GM23338 (cell line): ENCODE measurements at places on chromosomes 16 and 17.

DNA sequence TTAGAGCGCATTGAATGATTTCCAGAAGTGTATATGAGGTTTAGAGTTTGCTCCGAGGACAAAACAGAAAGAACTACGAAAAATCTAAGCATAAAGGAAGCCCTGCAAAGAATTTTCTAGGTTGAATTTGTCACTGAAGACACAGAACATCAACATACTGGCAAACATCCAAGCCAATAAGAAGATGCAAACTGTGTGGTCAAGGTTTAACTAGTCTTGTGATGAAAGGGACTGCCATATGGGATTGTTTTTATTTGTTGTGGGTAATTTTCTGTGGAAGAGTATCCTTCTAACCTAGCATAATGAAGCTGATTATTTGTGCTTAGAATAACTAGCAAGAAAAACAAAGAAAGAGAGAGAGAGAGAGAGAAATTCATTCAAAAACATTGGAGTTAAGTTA, 492.0 kb upstream of the ERCC4 start:
- no peak for DNase-seq

DNA sequence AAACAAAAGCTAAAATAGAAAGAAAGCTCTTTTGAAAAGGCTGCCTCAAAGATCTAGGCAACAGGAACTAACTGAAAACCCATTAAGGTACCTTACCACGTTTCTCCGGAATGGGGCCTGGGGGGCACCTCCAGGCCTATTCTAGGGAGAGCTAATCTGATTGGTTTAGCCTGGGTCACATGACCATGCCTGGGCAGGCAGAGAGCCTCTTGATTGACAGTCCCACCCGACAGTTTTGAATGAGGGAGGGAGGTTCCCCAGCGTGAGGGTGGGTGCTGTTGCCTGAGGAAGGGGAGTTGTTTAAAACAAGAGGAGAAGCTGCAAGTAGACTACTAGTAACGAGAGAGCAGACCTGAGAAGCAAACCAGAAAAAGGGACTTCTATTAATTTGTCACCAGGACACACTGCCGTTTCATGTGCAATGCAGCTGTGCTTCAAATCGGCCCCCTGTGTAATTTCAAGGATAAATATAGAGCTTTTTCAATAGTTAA, 143.4 kb upstream of the HS3ST2 start:
- DNase-seq, result peak; percentile 95

GRCh38 chr16:8674413-8675022, at the start of gene ABAT:
TSS of gene ABAT (plus strand) at chr16:8674617. CDS start at chr16:8735740, 61,123 bp downstream.
- DNase-seq, result peak; percentile 91

GRCh38 chr17:61927208-61928100, at the start of gene INTS2:
TSS of gene INTS2 (minus strand) at chr17:61927982. CDS start at chr17:61926644, 1,338 bp downstream.
- DNase-seq, result peak; percentile 95

GRCh38 chr17:8142887-8143580, 9.2 kb downstream of the PER1 start:
- DNase-seq, result no peak

- DNase-seq, result no peak
Observed at GRCh38 chr17:6997171-6997570, 1.3 kb downstream of the ALOX12 start.

DNA sequence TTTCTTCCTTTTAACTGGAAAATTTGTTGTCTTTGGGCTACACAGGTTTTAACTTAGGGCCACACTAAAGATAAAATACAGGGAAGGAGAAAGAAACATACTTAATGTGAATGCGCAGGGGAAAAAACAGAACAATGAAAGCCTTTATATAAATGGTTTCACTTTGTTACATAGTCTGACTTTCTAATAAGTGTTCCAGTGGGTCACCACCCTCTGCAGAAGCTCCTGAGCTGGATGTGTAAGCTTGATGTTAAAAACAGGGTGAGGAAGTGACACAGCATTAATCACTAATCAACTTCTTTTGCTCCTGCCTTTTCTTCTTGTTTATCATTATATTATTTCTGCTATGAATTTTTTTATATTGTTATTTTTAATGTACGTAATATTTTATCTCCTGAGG, 445.6 kb upstream of the CA10 start:
- DNase-seq, result no peak

DNA sequence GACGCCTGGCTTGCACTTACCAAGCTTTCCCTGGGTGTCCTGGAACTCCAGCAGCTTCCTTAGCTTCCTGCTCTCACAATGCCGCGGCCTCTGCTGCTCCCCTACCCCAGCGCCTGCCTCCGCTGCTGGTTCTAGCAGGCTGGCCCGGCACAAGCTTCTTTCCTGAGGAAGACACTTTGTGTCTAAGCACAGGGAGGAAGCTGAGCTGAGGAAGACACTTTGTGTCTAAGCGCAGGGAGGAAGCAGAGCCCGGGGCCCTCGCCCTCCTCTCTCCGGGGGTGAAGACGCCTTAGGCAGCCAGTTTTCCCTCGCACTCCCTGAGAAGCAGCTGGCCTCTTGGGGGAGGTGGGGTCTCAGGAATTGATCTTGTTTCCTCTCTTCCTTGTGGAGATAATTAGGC, 64.9 kb downstream of the PLD6 start:
- no peak for DNase-seq

DNA sequence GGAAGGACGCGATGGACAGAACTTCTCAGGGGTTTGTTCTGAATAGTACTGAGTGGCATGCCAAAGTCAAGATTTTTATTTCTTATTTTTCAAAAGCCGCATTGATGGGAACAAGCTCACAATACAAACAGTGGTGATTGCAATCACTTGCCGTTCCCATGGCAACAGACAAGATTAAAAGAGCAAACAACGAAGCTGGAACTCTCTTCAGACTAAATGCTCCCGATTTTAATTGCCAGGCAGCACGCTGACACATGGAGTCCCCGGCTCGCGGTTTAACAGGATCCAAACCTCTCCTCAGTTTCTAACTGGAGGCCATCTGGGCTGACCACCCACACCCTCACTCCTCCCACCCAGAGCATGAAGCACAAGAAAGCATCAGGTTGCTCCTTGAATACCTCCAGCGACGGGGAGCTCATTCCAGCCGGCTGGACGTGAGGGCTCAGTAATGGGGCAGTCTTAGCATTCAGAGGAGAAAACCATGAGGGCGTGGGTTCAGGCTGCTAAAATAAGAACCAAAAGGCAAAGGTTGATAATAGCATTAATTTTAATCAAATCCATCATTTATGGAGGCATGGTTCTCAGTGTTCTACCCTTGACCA, 41.5 kb downstream of the AIPL1 start:
- peak; percentile 36 for DNase-seq

GRCh38 chr16:28285649-28286048, 6.7 kb upstream of the SBK1 start:
- no peak for DNase-seq

DNA sequence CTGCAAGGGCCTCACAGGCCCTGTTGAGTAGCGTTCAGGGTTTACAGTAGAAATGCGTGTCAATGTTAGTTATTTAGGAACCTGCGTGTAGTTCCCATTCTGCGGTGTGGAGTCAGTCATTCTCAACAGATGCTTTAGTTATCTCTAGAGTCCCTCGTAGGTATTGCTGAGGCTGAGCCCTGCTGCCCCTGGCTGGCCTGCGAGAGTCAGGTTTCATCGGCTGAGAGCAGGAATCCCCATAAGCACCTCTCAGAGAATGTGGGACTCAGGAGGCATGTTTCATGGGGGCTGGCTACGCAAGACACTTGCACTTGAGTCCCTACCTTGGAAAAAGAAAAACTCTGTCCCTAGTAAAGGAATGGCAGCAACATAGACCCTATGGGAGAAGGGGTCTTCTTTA, 347.5 kb upstream of the ASIC2 start:
- DNase-seq, result peak; percentile 66

- DNase-seq, result peak; percentile 69
Observed at GRCh38 chr17:62995377-62995885, 29.4 kb downstream of the TANC2 start.

DNA sequence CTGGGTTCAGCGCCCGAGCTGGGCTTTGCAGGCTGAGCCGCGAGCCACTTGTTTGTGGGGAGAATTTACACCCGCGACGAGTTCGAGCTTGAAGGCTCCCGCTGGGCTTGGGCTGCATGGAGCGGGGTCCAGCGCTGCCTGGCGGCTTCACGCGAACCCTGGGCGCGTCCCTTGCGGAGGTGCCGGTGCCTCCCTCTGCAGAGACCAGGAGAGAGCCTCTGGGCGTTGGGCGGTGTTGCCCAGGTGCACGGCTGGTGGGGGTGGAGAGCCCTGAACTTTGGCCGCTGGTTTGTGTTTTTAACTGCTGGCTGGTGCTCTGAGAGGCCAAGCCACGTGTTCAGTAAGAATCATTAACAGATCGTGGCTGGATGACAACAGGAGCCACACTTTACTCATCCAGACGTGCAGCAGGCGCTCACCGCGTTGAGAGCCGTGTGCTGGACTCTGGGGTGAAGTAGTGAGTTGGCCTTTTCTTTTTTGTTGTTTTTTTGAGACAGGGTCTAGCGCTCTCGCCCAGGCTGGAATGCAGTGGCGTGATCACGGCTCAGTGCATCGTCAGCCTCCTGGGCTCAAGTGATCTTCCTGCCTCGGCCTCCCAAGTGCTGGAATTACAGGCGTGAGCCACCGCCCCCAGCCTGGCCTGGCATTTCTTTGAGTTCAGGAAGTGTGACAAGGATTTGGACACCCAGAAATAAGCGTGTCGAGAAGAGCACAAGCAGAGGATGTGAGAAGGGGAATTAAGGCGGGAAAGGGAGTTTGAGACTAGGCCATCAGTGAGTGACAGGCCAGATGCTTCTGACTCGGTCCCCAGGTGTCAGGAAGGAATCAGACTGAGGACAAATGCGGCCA, 827 bp downstream of the CDK10 start:
- peak; percentile 59 for DNase-seq

DNA sequence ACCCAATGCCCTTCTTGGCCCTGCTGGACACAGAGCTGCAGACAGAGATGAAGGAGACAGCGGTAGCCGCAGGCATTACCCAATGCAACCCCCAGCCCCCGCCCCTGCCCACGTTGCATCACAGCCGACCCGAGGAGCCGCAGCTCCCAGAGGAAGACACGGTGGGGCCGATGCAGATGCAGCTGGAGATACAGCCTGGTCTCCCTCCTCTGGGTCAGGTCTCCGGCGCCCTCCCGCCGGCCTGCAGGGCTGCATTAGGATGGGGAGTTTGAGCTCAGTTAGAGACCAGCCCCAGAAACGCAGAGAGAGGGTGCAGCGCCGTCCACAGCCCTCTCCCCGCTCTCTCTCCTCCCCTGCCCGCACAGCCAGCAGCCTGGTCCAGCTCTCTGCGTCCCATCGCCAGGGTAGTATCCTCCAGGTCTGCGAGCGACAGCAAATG, 19.4 kb upstream of the UBE2I start:
- DNase-seq, result peak; percentile 56

DNA sequence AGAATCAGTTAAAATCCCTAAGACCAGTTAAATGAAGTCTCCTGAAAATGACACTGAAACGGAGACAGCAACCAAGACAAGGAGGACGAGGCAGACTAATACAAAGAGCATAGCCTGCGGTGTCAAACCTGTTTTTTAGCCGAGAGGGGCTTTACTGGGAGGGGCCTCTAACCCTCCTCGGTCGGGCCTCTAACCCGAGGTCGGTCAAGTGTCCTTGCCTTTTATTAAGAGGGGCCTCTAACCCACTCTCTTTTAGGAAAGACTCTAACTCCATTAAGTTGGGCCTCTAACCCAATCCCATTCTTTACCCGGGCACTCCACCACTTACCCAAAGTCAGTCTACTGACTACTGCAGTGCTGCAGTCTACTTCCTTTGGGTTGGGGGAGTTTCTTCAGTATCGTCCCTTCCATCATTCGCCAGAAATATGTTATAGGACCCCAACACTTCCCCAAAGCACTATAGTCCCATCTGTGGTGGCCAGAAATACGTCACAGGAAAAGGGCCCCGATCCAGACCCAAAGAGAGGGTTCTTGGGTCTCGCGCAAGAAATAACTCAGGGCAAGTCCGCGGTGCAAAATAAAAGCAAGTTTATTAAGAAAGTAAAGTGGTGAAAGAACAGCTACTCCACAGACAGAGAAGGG, 39.2 kb upstream of the ARL4D start:
- no peak for DNase-seq

- no peak for DNase-seq
Observed at GRCh38 chr16:86455116-86455515, 55.2 kb upstream of the FOXF1 start.

DNA sequence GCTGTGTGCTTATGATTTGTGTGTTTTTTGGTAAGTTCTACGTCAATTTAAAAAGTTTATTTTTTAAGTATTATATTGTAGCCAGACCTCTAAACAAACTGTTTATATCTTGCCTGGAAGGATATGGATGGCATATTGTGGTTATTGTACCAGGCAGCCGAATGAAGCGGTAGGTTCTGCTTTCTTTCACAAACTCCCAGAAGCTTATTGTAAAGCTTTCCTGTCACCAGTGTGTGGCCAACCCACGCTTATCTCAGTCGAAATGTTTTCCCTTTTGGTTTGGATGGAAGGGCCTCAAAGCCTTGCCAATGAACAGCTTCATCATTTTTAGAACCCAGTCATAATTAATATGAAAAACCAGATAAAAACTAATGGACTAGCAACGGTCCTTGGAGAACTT, 53.1 kb downstream of the CYB5B start:
- DNase-seq, result no peak

DNA sequence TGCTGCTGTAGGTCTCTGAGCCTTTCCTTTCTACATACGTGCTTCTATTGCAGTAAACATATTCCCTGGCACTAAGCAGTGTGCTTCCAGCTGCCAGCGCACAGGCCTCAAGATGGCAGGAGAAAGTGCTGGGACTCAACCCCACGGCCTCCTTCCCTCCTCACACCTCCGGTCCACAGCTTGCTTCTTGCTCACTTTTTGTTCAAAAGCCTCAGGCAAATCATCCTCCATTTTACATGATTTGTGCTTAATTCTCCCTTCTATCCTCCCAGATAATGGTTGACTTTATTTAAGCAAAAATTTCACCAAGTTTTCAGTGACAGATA, 5.4 kb downstream of the CDK5R1 start:
- no peak for DNase-seq

GRCh38 chr17:78986649-78987328, 7.1 kb upstream of the LGALS3BP start:
- peak; percentile 51 for DNase-seq

GRCh38 chr16:23842137-23842600, 6.4 kb downstream of the PRKCB start:
- DNase-seq, result no peak

DNA sequence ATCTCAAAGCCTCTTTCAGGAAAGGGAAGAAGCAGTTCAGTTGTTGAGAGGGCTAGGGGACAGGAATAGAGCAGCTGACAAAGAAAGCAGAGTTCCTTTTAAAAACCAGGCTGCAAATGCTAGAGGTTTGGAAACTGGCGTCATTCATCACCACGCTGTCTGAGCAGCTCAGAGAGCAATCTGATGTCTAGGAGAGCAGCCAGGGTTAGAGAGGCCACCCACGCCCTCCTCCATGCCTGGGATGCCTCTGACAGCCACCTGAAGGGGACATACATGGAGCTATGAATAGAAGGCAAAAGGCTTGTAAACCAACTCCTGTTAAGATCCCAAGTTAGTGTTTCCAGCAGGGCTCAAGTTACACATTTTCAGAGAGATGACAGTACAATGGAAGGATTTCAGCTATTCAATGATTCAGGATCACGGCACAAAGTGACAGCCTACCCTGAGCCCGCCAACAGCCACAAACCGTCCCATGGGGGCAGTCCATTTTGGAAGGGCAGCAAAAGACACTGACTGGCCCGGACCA, 12.4 kb downstream of the RAB5C start:
- no peak for DNase-seq

- DNase-seq, result no peak
Observed at GRCh38 chr16:58176608-58177352, 21.1 kb downstream of the CSNK2A2 start.
